ENCODE measurements at places on chromosomes 4 and X. TPM values are rescaled to one million over a fixed set of nuclear protein-coding genes. Genes with fewer than 3 reads are reported as not detected.

DNA sequence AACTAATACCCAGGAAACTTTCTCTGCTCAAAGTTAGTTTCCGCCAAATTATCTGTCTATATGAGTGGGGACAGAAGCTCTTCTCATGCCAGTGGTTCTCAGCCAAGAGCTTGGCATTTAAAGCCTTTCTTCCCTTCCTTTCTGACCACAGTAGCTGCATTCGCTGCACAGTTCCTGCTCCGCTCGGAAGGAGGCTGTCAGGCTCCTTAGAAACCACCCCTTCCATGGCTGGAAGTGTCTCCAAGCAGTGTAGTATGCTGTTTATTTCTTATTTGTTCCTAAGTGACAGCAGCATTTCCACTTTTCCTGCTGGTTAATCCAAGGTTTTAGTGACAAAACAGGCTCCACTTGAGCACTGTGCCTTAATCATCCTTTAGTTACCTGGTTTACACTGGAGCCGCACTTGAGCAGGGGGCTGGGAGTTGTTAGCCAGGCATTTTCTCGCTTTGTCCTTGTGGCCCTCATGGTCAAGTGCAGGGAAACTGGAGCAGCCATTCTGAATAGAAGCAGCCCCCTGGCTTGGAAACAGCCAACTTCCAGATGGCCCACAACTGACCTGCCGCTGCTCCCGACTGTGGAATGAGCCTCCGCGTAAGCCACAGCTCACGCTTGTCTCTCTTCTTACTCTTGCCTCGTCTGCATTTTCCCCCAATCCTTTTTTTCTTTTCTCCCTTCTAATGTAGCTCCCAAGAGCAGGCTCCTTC, 739.4 kb upstream of the TENM3 start:
- H3K27ac ChIP-seq = no peak overlapping the region
- no peaks in the 10 kb centered on the region for H3K4me1 ChIP-seq
- DNase-seq = no peak
- H3K27me3 ChIP-seq = peaks cover 6% of the 10 kb centered on the region

The HTR2C gene
- not detected for total RNA-seq

The MORC4 gene
- total RNA-seq = 17.6 TPM

GRCh38 chrX:3257471-3257870, 89.0 kb downstream of the MXRA5 start:
- no peaks in the 10 kb centered on the region for H3K4me1 ChIP-seq
- DNase-seq = no peak
- no peak overlapping the region for H3K27ac ChIP-seq
- H3K36me3 ChIP-seq = no peaks in the 10 kb centered on the region
- H3K27me3 ChIP-seq = no peaks in the 10 kb centered on the region

GRCh38 chrX:133418588-133418987, 3.3 kb upstream of the GPC4 start:
- H3K4me1 ChIP-seq = no peaks in the 10 kb centered on the region
- peaks cover 16% of the 10 kb centered on the region for H3K27me3 ChIP-seq
- no peak for DNase-seq
- no peak overlapping the region for H3K27ac ChIP-seq
- no peaks in the 10 kb centered on the region for H3K36me3 ChIP-seq
- H3K4me3 ChIP-seq = no peak overlapping the region

- no peak for DNase-seq
- peaks cover 7% of the 10 kb centered on the region for H3K4me1 ChIP-seq
- H3K27me3 ChIP-seq = no peaks in the 10 kb centered on the region
Observed at GRCh38 chr4:106414366-106414765, 45.8 kb upstream of the GIMD1 start.

- H3K36me3 ChIP-seq = no peaks in the 10 kb centered on the region
- no peak overlapping the region for H3K4me3 ChIP-seq
- H3K4me1 ChIP-seq = peaks cover 9% of the 10 kb centered on the region
- no peak overlapping the region for H3K27ac ChIP-seq
- DNase-seq = peak; percentile 47
Observed at GRCh38 chr4:74682567-74683359, 111.6 kb downstream of the BTC start.

- H3K27ac ChIP-seq = peak overlapping the region; percentile 99
- peak overlapping the region; percentile 86 for H3K4me3 ChIP-seq
- no peaks in the 10 kb centered on the region for H3K27me3 ChIP-seq
- peaks cover 33% of the 10 kb centered on the region for H3K4me1 ChIP-seq
Observed at GRCh38 chr4:40055863-40056715, 561 bp upstream of the N4BP2 start.

The SPATA4 gene
- total RNA-seq = not detected

The MAGED1 gene
- 145 TPM for total RNA-seq

DNA sequence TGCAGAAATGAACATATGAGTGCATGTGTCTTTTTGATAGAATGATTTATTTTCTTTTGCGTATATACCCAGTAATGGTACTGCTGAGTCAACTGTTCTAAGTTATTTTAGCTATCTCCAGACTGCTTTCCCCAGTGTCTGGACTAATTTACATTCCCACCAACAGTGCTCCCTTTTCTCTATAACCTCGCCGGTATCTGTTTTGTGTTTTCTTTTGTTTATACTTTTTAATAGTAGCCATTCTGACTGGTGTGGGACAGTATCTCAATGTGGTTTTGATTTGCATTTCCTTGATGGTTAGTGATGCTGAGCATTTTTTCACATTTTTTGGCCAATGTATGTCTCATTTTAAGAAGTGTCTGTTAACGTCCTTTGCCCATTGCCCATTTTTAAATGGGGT, 218.6 kb upstream of the KCNIP4 start:
- H3K27ac ChIP-seq = no peak overlapping the region
- no peak for DNase-seq
- H3K27me3 ChIP-seq = no peaks in the 10 kb centered on the region
- no peak overlapping the region for H3K4me3 ChIP-seq

The UGT2B15 gene
- not detected for total RNA-seq

GRCh38 chr4:10421344-10422055, 35.7 kb downstream of the ZNF518B start:
- H3K36me3 ChIP-seq = no peaks in the 10 kb centered on the region
- H3K27ac ChIP-seq = no peak overlapping the region
- no peaks in the 10 kb centered on the region for H3K4me1 ChIP-seq
- H3K4me3 ChIP-seq = no peak overlapping the region
